ENCODE measurements at places on chromosomes 3 and 15.

- DNase-seq = no peak
Observed at GRCh38 chr15:61794881-61795280, 265.4 kb downstream of the VPS13C start.

GRCh38 chr3:13379201-13379830 lies 40.8 kb downstream of the NUP210 start:
- DNase-seq = no peak

DNA sequence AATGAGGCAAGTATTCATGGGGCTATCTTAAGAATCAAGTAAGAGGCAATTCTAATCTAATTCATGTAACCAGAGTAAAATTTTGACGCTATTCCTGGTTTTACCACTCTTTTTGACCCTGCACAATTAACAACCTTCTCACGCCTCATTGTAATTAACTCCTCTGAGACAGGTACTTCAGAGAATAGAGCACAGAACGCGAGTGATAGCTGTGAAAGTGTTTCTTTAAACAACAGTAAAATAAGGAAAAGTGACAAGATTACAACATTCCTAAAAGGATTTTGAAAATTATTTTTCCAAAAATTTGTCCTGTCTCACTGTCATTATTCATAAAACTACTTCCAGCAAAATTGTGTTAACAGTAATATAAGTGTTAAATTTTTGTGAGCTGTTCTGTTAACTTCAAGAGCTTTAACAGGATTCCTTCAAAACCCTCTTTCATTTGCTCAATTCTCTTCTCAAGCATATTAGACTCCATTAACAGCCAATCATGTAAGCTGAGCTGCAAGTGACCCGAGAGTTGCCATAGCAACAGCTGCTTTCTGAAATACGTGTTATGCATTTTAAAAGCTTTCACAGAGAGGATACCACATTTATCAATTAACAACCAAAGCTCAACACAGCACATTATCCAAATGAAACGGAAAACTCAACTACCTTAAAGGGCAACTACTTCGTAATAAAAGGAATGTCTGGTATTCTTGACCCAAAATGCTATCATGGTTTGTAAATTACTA lies 93.1 kb downstream of the STAG1 start:
- DNase-seq = no peak

- no peak for DNase-seq
Observed at GRCh38 chr3:34070831-34071585, 272.6 kb downstream of the PDCD6IP start.

- no peak for DNase-seq
Observed at GRCh38 chr3:169112153-169112892, 551.2 kb downstream of the MECOM start.

DNA sequence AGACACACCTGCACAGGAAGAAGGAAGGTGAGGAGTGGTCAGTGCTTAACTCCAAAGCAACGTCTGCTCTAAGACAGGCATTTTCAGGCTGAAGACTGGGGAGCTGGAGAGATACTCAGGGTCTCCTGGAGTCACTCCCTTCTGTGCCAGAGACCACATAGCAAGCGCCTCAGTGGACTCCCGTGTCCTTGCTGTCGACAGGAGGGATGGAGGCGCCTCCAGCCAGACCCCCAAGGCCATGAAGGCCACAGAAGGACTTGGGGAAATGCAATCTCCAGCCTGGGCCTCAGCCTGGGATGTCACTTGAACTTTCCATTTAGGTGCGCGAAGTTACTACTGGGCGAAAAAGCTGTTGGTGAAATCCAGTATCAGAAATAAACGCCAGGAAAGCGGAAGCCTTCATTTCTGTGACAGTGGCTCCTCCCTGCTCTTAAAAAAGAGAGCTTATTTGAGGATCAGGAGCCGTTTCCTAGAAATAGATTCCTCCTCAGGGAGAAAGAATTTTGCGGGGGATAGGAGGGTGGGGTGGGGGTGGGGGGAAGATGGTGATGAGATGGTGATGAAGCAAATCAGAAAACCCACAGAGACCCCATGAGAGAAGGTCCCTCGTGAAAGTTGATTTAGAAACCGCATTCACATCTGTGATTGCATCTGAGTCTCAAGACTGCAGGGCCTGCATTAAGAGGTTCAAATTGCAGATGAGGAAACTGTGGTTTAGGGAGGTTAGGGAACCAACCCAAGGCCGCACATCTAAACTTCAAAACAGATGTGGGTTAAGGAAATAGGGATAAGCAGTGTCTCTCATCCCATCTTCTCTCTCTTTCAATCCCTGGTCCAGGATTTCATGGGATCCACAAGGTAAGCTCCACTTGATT lies 78.8 kb downstream of the ATP2B2 start:
- no peak for DNase-seq

DNA sequence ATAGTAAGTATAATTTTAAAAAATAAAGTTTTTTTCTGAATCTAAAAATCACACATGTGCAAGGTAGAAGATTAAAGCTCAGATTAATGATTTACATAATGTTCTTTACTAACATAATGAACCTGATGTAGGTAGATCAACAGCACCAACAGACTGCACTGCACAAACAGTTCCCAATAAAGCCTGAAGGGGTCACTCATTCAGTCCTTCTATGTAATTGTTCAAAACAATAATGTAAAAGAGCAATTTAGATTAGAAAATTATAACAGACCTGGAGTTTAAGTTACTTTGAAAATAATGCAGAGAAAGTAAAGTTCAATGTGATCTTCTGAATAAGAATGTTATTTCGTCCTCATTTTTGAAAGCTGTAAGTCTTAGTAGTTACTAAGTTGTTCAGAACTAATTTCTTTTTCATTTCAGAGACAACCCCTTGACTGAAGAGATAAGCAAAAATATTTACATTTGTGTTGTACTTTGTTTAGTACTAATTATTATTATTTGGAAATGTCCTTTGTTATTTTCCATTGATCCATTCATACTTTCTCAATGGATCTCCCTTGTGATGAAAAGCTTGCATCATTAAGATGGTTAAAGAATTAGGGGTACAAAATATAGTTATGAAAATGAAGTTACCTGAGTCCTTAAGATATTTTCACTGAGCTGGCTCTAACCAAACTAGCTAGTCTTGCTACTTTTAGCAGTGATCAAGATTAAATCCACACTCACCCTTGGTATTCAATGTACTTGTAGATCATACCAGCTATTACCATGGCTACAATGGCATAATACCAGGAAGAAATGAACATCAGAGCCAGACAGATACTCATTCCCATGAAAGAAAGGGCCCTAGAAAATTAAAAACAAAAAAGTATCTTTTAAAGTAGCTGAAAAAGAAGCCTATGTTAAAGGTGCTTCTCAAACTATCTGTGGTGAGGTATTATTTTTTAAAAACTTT lies 16.8 kb downstream of the EMC4 start:
- no peak for DNase-seq

- no peak for DNase-seq
Observed at GRCh38 chr3:30713885-30714503, 107.6 kb downstream of the TGFBR2 start.

GRCh38 chr3:79724206-79724605 lies 43.6 kb downstream of the ROBO1 start:
- no peak for DNase-seq

DNA sequence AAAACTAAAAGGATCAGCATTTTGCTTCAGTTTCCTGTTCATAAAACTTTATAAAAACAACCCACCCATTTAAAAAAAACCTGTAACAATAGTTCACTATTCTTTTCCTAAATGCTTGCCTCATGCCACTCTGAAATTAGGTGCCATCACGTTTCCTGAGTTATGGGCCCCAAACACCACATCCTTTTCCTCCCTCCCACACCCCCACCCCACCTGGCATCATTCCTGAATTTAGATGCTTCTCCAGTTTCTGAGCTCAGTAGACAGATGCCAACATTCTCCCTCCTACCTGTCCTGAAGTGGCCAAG lies 11.9 kb upstream of the ARHGEF3 start:
- DNase-seq = no peak

DNA sequence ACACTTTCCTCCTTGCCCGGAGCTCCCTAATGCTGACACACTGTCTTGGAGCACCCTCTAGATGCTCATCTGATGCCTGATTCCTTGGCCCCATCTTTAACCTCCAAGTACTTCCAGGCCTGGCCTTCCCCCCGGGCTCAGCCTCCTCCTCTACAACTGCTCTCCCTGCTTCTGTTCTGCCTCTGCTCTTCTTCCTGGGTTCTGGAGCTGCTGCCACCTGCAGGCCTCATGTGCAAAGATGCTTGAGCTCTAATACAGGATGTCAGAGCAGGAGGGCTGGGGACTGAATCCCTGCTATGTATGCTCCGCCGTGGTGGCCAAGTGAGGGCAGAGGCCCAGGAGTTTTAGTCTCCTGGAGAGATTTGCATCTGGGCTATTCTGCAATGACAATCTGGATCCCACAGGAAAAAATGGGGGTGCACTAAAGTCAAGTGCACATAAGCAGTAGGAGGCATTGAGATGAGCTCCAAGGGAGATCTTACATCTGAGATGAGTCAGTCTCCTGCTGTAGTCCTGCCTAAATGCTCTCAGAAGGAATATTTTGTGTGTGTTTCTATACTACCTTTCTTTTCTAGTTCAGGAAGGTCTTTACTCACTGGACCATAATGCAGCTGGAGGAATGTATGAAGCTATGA lies 296.3 kb downstream of the UACA start:
- no peak for DNase-seq

GRCh38 chr3:78967061-78967460 lies 800.7 kb downstream of the ROBO1 start:
- no peak for DNase-seq

GRCh38 chr3:172478116-172478515 lies 29.9 kb upstream of the GHSR start:
- no peak for DNase-seq

DNA sequence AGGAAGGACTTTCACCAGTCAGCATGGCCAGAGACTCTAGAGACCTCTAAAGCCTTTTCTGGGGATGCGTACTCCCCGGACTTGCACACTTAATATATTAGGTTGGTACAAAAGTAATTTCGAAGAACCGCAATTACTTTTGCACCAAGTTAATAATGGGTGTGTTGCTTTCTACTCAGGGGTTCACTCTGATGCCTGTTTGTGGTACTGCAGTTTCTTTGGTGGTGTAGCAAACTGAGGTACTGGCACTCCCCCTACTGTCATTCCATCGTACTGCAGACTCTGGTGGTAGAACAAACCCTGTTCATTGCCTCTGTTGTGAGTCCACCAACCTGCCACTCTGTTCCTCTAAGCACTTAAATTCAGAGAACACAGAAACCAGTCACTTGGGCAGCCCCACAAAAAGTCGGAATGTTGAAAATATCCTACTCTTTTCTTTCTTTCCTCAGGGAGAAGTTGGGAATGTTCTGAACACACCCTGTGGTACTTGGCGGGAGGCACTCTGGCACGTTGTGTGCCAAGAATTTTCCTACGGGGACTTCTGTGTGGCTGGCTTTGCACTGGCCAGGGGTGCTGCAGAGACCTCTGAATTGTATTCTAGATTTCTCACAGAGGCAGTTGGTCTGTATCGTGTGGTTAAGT lies 46.3 kb downstream of the GABRG3 start:
- no peak for DNase-seq

DNA sequence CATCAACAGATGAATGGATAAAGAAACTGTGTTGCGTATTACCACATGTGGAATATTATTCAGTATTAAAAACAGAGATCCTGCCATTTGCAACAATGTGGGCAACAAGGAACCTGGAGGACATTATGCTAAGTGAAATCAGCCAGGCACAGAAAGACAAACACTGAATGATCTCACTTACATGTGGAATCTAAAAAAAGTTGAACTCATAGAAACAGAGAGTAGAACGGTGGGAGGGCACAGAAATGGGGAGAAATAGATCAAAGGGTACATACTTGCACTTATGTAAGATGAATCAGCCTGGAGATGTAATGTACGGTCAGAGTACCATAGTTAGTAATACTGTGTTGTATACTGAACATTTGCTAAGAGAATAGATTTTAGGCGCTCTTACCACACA lies 29.8 kb upstream of the MUC13 start:
- no peak for DNase-seq

GRCh38 chr3:171770689-171771620 lies 39.3 kb downstream of the PLD1 start:
- no peak for DNase-seq

DNA sequence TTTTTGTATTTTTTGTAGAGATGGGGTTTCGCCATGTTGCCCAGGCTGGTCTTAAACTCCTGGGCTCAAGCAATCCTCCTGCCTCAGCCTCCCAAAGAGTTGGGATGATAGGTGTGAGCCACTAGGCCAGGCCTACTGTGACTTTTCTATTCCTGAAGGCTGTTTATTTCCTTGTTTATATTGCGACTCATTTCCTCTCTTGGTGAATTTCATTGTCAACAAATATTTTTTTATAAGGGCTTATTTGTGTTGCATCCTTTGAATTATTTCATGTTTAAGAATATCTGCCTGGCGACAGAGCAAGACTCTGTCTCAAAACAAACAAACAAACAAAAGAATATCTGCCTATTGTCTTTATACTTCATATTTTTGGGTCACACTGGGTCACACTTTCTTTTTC lies 29.4 kb upstream of the MCCC1 start:
- no peak for DNase-seq

DNA sequence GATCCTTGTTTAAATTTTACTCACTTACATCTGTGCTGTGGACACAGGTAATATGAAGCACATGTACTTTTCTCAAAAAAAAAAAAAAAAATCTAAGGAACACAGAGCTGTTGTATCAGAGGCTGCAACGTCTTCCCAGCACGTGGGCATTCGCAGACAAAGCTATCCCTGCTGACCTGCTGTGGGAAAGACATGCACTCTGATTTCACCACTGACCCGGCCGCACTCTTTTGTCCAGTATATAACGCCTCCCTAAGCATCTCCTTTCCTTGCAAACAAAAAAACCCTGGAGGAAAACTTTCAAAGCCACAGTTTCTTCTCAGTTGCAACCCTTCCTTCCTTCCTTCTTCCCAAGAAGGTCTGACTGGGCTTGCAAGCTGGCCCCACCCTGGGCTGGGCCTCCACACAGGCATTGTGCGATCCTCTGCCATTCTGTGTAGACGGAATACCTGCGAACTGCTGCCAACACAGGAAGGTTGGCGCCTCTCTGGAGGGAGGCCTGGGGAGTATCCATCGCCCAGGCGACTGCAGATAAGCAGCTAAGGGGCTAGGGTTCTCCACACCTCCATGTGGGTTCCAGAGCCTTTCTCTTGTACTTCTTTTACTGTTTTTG lies 50.8 kb downstream of the SLC12A8 start:
- DNase-seq = no peak

- DNase-seq = peak; percentile 41
Observed at GRCh38 chr3:45665101-45665572, 24.1 kb upstream of the SACM1L start.
